ENCODE measurements at places on chromosomes 5 and 9.

DNA sequence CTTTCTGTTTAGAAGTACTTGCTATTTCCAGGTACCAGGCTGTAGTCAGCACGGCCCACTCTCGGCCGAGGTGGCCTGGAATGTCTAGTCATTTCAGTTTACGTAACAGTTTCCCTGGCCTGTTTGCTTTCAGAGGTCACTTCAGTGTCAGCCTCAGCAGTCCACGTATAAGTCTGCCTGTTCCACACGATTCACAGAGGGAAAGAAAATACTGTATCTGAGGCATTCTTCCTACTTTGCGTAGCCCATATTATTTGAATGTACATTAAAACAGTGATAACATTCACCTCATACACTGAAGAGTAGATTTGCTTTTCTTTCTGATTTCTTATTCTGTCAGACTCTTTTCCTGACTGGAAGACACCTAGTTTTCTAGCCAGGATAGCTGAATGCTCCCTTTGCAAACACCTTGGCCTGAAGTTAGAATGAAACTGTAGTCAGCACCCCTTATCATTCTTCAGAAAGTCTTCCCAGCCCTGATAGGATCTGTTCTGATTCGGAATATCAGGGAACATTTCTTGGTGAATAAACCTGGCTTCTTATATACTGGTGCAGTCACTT is 140.9 kb downstream of the AOPEP start:
- no peak for DNase-seq

- no peak for DNase-seq
Observed at GRCh38 chr5:22053195-22053594, 799.9 kb downstream of the CDH12 start.

DNA sequence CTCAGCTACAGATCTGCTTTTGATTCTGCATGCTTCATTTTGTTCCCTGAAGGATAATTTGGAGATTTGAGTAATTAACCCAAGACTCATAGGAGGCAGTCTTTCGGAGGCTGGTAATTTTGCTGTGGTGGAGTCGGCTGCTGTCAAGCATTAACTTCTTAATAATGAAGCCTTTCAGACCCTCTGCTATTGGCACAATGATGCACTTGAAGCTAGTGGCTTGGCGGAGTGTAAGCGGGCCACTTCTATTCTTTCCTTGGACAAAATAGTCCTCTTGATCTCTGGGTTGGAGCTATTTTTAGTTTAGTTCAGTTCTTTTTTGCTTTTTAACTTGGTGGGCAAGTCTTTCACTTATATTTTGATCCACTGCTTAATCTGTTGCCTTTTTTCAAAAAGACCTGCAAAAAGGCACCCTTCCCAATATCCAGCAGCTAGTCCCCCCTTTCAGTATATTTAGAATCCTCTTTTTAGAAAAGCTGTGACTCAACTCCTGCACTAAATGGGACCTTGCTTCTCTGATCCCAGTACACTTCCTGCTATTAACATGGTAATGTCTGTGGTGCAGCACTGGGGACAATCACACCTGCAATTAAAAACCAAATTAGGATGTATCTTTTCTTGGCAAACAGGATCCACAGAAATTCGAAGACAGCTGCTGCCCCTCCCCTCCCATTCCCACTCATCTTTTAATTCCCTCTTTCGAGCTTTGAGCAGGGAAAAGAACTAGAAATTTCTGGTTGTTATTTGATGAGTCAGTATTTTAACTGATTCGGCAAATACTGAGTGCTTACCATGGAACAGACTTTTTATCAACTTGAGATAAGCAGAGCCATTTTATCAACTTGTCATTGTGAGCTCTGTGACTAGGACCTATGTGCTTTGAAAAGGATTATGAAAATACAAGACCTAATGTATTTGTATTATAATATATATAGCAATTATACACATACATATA is 169.4 kb upstream of the ANKRD55 start:
- DNase-seq = no peak

GRCh38 chr5:135140446-135141204 is 106.6 kb upstream of the PITX1 start:
- no peak for DNase-seq

DNA sequence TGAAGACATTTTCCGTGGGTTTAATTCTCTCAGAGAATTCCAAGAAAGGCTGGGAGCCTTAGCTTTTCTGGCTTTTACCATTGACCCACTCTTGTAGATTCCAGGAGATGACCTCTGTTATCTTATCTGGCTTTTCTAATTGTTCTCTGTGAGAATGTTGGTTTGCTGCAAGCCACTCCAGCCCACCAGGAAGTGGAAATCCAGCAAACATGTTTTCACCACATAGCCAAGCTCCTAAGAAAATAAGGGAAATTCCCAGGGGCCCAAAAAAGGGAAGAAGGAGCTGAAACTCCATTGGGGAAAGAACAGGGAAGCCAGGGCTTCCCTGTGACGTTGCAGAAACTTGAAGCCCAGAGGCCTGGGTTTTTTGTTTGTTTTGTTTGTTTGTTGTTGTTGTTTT is 19.7 kb downstream of the GPR107 start:
- DNase-seq = no peak
